Foreskin keratinocyte (primary cell): ENCODE measurements at places on chromosomes 6 and 20. TPM values are rescaled to one million over a fixed set of nuclear protein-coding genes. Genes with fewer than 3 reads are reported as not detected.

GRCh38 chr20:43725666-43726065 lies 1.1 kb downstream of the GTSF1L start:
- DNase-seq: no peak

Gene CDH26
- 1.1 and 1.2 TPM in 2 replicates for total RNA-seq

DNA sequence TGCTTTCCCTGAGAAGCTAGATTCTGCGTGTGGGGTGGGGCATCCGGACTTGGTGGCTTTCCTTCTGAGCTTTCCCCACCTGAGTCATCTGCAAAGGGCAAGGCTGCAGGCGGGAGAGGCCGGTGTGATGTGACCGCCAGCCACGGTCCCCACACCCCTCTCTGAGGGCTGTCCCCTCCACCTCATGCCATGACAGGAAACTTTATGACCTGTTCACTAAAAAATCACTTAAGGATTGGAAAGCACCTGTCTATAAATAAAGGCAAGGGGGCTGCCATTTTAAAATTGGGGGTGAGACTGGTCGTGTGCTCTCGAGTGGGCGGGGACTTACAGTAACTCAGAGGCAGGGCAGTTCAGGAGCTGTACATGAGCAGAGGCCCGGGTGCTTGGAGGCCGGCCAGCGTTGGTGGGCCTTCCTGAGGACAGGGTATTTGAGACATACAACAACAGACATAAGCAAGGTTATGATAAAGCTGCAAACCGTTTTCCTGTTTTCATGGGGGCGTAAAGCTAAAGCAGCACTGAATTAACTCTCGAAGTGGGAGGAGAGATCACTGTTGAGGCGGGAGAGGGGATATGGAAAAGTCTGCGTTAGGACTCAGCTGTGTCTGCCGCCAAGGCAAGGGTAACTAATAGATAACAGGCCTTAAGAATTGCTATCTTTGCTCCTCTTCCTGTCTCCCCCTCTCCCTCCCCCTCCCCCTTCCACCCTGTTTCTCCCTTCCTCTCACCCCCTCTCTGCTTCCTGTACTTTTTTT lies 16.1 kb upstream of the SERPINB1 start:
- DNase-seq: no peak

- peak; percentile 29 for DNase-seq
These were observed 975 bp upstream of the PPT2 start for GRCh38 chr6:32152769-32153563.

- DNase-seq: peak; percentile 59
These were observed 563.1 kb downstream of the TFAP2A start for GRCh38 chr6:9851541-9852380.

Gene GJA10
- total RNA-seq: not detected in 2 replicates

Gene PHACTR3
- total RNA-seq: 28.3 and 34.0 TPM in 2 replicates

Gene GRM1
- not detected in 2 replicates for total RNA-seq

DNA sequence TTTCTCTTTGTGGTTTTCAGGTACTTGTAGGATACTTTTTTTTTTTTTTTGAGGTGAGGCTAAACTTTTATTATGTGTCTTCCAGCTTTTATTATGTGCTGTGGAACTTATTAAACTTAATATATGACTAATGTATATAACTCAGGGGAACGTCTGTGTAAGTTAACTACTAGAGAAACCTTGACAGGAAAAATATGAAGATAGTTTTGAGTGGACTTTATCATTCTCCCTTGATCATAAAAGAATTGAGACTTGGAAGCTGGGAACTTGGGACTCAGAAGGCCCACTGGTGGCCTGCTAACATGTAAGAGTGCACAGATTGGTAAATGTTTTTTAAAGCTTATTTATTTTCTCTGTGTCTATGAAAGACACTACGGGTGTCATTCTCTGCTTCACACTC lies 73.1 kb downstream of the CARMIL1 start:
- no peak for DNase-seq

DNA sequence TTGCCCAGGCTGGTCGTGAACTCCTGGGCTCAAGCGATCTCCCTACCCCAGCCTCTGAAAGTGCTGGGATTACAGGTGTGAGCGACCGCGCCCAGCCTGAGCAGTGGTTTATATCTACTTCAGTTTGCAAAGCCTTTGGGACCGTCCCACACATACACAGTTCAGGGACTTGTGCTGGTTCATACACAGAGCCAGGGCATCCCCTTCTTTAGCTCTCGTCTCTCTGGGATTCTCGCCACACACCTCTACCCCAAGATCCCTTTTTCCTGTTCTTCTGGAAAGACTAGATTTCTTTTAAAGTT lies 12.5 kb downstream of the CAP2 start:
- DNase-seq: no peak

DNA sequence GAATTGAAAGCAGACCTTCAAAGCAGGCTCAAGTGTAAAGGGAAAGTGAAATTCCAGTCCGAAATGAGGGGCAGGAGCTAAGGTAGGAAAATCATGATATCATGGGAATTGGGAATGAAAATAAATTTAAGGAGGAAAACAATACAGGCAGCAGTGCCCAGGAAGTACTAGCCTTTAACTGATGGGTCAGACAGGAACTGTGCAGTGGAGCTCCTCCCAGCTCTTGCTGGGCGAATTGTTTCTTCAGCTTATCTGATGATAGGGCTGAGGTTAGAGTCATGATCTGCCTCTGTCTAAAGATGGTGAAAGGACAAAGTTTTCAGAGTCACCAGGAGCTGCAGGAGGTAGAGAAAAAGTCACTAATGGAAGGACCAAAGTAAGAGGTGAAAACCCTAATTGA lies 457.9 kb upstream of the PTCHD4 start:
- no peak for DNase-seq

Gene RAB32
- 61.9 and 71.7 TPM in 2 replicates for total RNA-seq

Gene PGC
- not detected in 2 replicates for total RNA-seq

GRCh38 chr20:33310327-33310899 lies 27.4 kb downstream of the BPIFB1 start:
- no peak for DNase-seq

DNA sequence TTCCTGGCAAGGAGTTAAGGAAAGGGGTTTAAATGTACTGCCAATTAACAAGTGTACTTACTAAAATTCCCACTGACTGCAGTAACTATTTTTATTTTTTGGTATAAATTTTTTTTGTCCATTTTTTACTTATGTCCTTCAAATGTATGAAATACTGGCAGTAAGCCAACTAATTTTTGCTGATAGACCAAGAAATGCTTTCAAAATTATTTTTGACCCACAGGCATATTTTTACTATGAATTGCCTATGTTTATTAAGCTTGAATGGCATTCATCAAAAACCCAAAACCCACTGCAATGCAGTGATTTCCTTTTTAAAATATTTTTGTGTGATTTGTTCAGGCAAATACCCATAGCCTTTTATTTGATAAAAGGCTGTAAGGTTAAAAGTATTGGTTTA lies 560.1 kb downstream of the UTRN start:
- DNase-seq: no peak

Gene RNF182
- total RNA-seq: 0.67 and 0.85 TPM in 2 replicates

Gene AIF1
- total RNA-seq: not detected in 2 replicates

DNA sequence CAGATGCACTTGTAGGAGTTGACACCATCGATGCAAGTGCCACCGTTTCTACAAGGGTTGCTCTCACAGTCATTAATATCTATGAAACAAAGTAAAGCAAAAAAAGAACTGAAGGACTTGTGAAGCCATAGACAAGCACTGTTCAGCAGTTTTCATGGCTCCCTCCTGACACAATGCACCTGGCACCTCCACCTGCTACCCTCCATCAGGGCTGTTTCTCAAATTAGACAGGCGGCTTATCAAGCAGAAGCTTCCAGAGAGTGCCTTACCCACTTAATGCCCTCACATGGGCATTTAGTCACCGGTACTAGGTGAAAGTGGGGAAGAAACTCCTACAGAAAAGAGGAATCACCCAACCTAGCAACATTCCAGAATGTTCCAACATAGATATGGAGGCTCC lies 27.8 kb downstream of the JAG1 start:
- DNase-seq: no peak

Gene COL20A1
- not detected in 2 replicates for total RNA-seq

- DNase-seq: no peak
These were observed 29.6 kb upstream of the VAPB start for GRCh38 chr20:58359441-58359840.

Gene SPATA2
- 5.6 and 5.7 TPM in 2 replicates for total RNA-seq

Gene NCOA6
- 16.1 and 17.6 TPM in 2 replicates for total RNA-seq

Gene MRPS26
- 67.7 and 81.4 TPM in 2 replicates for total RNA-seq

GRCh38 chr6:110537208-110538123 lies 61.1 kb upstream of the SLC22A16 start:
- DNase-seq: peak; percentile 98
